Fibroblast of skin of abdomen (primary cell): ENCODE measurements at places on chromosomes 7 and 10.
A peak's percentile ranks its signal among the peaks of the same experiment; 100 is the strongest.

DNA sequence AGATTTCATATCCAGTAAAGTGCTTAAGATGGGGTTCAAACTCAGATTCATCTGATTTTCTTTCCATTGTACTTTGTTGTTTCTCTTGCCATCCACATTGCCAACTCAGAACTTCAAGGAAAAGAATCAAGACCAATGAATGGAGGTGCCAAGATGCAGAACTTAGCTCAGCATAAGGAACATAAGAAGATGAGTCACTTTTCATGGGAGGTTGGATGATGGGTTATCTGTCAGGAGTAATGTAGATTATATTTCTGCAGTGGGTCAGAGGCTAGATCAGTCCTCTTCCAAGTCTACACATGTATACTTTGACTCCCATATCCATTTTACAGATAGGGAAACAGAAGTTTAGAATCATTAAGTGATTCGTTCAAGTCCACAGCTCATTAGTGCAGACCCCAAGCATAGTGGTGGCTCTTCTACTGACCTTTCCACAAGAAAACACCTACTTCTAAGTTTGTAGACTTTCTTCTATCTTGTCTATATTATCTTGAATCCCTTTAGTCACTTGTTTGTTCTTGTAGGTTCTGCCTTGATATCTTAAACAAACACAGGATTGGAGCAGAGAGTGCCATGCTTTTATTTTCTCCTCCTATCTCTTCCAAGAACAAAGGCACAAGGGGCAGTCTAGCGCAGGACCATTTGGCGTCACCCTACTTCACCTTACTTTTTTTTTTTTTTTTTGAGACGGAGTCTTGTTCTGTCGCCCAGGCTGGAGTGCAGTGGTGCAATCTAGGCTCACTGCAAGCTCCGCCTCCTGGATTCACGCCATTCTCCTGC is 14.0 kb upstream of the ADD3 start:
- DNase-seq: no peak

- DNase-seq: peak; percentile 81
Observed at GRCh38 chr7:71801976-71802375, 610.2 kb downstream of the CALN1 start.

- DNase-seq: peak; percentile 17
Observed at GRCh38 chr7:106312906-106313305, 28.1 kb upstream of the NAMPT start.

DNA sequence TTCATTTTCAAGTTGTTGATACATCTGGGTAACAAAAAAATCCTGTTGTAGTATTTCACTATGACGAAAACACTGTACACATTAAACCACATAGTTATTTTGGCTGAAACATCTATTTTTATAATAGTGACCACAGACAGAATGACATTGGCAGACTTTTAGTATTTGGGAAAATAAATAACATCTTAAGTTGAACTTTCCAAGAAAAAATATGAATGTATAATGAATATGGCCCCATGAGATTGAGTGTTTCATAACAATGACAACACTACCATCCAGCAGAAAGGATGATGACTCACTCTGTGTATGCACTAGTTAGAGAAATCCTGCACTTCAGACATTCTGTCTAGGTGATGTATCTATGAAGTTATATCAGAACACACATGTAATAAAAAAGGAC is 118.1 kb downstream of the SEMA3D start:
- peak; percentile 81 for DNase-seq

- DNase-seq: no peak
Observed at GRCh38 chr7:3648276-3648675, 347.2 kb downstream of the SDK1 start.

- DNase-seq: peak; percentile 17
Observed at GRCh38 chr7:26153823-26154783, 2.1 kb downstream of the NFE2L3 start.

GRCh38 chr7:24409431-24410024 is 125.5 kb downstream of the NPY start:
- no peak for DNase-seq

DNA sequence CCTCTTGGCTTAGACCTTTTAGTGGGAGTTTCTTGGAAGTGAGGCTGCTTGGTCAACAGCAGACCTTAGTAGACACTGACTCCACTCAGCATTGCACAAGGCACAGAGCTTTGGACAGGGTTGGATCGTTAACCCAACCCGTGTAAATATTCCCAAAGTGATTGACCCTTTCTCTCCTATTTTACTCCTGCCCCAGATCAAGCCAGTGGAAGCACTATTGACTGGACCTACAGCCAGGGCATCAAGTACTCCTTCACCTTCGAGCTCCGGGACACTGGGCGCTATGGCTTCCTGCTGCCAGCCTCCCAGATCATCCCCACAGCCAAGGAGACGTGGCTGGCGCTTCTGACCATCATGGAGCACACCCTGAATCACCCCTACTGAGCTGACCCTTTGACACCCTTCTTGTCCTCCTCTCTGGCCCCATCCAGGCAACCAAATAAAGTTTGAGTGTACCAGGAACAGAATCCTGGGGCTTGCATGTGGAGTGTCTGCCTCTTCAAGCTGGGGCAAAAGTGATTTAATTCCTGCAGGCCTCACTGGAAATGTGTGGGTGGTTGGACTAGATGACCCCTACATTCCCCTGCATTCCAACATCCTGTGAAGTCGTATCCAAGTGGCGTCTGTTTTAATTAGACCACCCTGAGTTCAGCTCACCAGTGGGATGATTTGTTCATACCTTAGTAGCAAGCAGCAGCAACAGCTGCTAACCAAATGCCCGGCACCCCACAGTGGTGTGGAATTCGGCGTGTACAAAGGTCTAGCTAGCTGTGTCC is 7.5 kb downstream of the CPA1 start:
- peak; percentile 94 for DNase-seq

GRCh38 chr10:15624401-15625196 is 95.1 kb downstream of the ITGA8 start:
- DNase-seq: peak; percentile 40

GRCh38 chr10:62001898-62002297 is 100.4 kb downstream of the ARID5B start:
- no peak for DNase-seq

GRCh38 chr10:20215547-20216152 is 399.4 kb downstream of the PLXDC2 start:
- DNase-seq: no peak

DNA sequence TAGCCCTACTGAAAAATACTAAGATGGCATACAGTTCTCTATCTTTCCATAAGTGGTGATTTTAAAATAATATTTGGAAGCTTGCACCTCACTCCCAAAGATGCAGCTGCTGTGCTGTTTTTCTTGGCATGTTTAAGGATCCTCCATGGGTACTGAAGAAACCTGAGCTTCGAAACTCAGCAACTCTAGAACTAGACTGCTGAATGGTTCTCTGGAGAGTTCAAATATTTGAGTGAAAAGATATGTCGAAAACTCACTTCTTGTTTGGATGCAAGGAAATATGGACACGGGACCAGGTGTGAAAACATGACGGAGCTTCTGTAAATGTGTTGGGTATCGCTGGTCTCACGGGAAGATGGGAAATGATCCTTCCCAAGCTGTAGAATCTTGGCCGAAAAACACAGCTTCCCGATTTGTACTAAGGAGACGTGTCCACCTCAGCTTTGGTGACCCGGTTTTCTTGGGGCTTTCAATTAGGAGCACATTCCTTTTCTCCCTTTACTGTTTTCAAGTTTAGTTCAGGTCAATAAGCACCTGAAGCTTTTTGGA is 543.8 kb upstream of the NRP1 start:
- DNase-seq: no peak

DNA sequence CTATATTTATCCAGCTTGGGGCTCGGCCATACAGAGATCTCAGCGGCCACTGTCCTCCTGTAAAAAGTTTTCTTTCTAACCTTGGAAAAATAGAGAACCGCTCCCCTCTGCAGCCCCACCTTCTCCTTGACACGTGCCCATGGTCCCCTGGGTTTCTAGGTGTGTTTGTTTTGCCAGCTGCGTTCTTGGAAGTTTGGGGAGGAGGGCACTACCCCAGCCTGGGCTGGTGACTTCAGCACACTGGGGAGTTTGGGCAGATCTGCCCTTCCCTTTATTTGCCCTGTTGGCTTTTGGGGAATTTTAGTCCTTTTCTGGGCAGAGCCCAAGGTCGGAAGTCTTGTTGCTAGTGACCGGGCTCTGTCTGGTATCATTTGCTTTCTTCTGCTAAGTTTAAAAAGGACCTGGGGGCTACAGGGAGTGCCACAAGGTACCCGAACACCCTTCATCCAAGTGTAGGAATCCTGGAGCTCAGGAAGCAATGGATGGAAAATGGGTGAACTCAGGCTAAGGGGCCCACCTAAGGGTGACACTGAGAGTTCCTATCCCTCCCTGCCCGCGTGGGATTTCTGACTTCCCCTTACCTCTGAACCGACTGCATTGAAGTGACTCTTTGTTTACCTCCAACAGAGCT is 1.7 kb downstream of the ADAMTS14 start:
- no peak for DNase-seq

- no peak for DNase-seq
Observed at GRCh38 chr7:71286336-71286735, 154.4 kb downstream of the GALNT17 start.

- peak; percentile 26 for DNase-seq
Observed at GRCh38 chr7:87506246-87507180, 31.0 kb upstream of the ABCB4 start.

GRCh38 chr7:55550841-55551537 is 21.3 kb downstream of the VOPP1 start:
- DNase-seq: no peak

DNA sequence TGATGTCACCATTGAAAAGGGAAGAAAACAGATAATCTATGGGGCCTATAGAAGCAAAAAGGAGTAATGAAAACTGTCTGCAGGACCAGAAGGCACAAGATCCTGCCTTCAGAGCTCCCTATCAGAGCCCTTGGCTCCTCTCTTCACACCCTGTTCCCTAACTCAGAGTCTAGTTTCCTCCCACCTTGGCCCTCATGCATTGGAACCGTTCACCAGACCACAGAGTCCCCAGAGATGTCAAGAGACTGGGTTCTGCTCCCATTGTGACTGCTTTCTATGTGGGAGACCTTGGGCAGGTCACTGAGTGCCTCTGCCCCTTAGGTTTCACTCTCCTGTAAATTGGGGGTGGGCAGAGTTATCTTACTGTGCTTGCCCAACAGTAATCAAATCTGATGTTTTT is 80.1 kb upstream of the RPA3 start:
- DNase-seq: no peak

DNA sequence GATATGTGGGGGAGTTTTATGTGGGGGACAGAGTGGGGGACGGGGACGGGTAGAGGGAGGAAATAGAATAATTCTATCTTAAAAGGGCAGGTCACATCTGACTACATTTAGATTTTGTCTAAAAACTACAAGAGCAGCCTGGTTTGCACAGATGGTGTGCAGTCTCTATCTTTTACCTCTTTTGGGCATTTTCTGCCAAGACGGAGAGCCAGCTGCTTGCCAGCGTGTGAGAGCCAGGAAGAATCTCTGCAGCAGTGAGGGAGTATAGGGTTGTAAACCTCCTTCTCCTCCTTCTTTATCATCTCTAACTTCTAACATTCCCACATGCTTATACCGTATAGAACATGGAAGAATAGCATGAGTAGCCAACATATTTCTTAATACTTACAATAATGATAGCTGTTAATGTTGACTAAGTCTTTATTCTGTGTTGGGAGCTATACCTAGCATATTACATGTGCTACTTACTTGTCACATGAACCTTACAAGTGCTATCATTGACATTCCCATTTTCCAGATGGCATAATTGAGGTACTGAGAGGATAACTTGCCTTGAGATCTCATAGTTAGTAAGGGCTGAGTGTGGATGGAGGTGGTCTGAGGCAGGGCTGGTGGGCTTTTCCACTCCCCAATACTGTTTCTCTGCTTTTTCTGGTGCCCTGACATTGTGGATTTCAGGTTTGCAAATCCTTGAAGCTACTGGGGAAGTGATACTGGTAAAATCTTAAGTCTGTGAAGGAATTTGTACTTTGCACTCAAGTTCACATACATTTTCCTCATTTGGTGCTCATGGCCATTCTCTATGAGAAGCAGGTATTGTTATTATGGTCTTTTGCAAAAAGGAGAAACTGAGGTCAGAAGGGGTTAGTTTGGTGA is 1.1 kb downstream of the ENTPD1 start:
- no peak for DNase-seq

DNA sequence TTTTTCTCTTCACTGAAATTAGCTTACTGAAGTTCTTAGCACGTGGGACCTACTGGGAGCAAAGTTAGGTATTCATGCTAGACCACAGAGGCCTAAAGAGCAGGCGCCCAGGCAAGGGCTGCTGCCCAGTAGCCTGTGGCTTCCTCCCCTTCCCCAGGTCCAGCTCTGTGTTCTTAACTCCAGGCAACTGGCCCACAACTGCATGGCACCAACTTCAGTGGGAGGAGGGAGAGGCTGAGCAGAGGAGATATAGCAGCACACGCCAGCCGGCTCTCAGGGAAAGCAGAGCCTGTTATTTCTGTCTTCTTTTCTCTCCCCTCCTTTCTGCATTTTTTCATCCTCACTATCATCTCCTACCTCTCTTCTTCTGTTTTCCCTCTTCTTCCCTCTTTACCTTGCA is 67.4 kb downstream of the PCGF5 start:
- no peak for DNase-seq

- DNase-seq: no peak
Observed at GRCh38 chr7:148191391-148192065, 399.0 kb upstream of the C7orf33 start.

DNA sequence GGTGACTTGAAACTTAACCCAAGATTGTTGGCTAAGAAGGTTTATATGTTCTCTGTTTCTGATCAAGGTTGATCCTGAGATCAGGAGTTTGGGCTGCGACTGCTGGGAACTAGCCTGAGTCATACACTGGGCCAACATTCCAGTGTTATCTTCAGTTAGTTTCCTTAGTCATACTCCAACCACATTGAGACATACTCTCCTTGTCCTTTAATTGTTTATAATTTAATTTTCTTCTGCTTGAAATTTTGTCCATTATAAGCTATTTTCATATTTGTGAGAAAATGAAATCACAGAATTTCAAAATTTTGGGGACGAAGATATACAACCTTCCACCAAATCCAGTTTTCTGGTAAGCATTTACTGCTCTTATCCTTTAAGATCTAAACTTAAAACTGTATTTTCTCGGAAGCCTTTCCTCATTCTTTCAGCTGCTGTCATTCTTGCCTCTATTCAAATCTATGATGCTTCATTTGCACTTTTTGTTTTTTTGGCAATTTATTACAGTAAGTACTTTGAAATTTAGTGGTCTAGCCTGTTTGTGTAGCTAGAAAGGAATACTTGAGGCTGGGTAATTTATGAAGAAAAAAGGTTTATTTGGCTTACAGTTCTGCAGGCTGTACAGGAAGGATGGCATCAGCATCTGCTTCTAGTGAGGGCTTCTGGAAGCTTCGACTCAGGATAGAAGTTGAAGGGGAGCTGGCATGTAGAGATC is 63.4 kb upstream of the POT1 start:
- peak; percentile 60 for DNase-seq

DNA sequence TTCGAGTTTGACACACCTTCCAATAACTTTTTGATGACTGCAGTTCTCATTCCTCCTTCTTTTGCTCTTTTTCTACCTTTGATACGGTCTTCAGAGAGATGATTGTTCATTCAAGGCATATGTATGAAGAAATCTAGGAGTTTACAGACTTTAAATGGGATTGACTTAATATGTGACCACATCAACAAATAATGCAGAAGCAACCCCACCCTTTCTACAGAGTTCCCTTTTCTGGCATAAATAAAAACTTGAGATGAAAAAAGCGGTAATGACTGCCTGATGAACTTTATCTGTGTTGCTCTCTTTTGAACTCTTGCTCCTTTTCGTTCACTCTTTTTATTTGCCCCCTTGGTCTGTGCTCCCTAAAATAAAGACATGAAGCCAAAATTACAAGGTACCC is 161.7 kb downstream of the C7orf25 start:
- no peak for DNase-seq
